ENCODE measurements at places on chromosomes 12 and 14.

DNA sequence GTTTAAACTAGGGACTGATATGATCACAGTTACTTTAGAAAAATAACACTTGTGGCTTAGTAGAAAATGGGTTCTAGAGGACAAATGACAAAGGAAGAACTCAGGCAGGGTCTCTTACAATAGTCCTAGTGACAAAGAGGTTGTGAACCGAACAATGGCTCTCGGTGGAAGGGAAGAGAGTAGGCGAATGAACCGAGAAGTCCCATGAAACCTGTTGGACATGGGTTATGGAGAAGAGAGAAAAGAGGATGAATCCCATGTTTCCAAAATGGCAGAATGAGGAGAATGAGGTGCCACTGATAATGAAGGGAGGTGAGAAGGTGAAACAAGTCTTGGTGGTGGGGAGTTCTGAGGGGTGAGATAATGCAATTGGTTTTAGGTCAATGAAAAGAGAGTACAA, 94.1 kb downstream of the PPM1H start:
- DNase-seq: no peak

- DNase-seq: no peak
Measured at GRCh38 chr12:93297536-93297935, 80.2 kb upstream of the NUDT4 start.

DNA sequence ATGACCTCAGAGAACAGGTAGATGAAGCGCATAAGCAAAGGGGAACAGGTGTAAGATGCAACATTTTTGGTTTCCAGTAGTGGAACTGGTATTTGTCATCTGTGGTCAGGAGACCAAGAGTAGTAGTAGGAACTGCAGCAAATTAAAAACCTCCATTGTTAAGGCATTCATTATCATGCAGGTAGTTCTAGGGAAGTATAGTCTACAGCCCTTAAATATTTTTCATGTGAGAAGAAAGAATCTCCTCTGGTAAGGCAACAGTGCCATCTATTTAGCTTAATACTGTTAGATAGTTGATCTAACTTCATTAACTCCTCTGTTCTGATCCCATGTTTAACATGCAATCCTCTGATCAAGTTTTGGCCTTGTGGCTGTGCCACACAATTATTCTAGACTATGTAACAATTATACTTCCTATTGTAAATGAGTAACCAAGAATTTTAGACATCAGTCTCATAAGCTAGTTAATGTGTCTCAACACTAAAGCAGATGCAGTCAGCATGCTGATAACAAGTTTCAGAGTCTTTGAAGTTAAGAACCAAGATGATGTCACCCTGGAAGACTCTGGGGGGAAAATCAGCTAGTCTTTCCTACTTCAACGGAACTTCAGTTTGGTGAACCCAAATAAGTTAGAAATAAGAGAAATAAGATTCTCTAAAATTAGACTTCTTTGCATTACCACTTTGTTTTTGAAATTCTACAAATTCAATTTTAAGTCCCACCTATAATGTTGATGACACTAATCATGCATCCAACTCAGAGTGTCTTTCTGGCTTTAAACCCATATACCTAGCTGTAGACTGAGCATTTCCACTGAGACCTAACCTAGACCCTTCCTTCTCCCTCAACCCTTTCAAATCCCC, 70.9 kb downstream of the STXBP6 start:
- no peak for DNase-seq

DNA sequence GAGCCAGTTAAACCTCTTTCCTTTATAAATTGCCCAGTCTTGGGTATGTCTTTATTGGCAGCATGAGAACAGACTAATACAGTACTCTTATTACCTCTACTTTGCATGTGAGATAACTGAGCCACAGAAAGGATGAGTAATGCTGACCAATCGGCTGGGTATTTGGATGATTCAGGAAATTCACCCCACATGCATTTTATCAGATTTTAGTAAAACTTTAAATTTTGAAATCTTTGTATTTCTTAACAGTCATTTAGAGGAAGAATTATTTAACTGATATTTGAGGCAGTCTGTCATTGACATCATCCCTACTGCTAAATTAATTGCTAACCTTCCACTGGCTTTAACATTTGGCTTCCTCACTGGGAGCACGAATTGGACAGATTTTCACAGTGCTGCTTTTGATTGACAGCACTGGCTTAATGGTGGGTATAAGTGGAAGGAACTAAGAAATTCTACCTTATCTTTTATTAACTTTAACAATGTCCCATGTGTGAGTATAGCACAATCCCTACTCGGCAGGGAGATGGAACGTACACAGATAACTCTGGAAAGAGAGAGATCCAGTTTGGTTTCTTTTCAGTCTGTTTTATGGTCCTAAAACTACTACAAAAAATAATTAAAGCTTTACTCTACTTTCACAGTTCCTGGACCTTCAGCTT, 261.0 kb downstream of the DACT1 start:
- peak; percentile 96 for DNase-seq

DNA sequence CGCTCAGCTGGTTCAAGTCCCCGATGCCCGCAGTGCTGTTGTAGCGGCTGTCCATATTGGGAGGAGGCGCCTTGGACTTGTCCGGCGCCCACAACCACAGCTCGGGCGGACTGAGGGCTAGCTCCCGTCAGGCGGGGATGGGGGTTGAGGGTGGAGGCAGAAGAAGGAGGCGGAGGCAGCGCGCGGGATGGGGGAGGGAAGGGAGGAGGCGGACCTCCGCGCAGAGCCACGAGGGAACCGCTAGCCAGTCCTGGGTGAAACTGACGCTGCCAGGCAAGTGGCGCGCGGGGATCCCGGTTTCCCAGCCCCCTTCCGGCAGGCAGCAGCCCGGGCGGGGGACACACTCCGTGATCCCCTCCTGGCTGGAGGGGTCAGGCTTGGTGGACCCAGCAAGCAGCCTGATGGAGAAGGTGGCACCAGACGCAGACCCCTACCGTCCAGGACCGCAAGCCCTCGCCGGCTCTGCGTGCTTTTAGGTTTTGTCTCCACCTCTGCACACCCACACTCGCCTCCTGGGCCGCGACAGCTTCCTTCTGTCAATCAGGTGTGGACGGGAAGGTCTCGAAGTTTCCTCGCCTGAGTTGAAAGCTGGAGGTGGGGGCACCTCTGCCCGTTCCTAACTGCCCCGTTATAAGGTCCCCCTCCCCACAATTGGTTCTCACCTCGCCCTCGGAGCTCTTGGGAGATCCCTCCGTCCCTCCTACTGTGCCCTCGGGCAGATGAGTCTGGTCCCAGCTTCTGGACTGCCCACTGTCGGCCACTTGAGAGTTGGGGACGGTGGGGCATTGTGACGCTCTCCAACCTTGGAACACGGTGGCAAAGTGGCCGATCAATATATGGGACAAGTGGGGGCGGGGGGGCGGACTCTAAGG, at the start of gene CPNE8:
CPNE8 (minus strand) TSS at position 112 of the 872 bp plus-strand sequence; CDS start at position 55, 57 bp downstream.
- peak; percentile 81 for DNase-seq

GRCh38 chr12:109927622-109928021, 27.5 kb downstream of the TCHP start:
- DNase-seq: peak; percentile 37

GRCh38 chr14:32938719-32939253, at the start of gene NPAS3:
NPAS3 (plus strand) TSS chr14:32938879.
- DNase-seq: peak; percentile 15

GRCh38 chr12:12481631-12482030, 81.0 kb downstream of the DUSP16 start:
- no peak for DNase-seq

- peak; percentile 16 for DNase-seq
Measured at GRCh38 chr12:101570047-101570446, 24.7 kb upstream of the MYBPC1 start.

GRCh38 chr12:126114441-126114840, 1049.2 kb downstream of the AACS start:
- DNase-seq: no peak

GRCh38 chr12:78146365-78146772, 315.7 kb downstream of the NAV3 start:
- peak; percentile 27 for DNase-seq

DNA sequence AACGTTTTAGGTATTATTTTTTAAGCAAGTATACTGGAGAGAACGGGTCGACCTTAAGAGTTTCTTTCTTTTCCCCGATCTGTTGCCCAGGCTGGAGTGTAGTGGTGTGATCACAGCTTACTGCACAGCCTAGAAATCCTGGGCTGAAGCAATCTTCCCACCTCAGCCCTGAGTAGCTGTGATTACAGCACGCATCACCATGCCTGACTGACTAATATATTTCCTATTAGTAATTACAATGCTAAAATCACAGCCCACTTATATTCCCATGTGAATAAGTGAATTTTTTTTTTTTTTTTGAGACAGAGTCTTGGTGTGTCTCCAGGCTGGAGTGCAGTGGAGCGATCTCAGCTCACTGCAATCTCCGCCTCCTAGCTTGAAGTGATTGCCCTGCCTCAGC, 50.4 kb downstream of the DICER1 start:
- no peak for DNase-seq

GRCh38 chr14:89621009-89621421, 204.0 kb upstream of the FOXN3 start:
- no peak for DNase-seq

- peak; percentile 22 for DNase-seq
Measured at GRCh38 chr12:49553512-49554088, 14.3 kb downstream of the MCRS1 start.

- DNase-seq: no peak
Measured at GRCh38 chr14:50541159-50541567, 8.8 kb upstream of the MAP4K5 start.

DNA sequence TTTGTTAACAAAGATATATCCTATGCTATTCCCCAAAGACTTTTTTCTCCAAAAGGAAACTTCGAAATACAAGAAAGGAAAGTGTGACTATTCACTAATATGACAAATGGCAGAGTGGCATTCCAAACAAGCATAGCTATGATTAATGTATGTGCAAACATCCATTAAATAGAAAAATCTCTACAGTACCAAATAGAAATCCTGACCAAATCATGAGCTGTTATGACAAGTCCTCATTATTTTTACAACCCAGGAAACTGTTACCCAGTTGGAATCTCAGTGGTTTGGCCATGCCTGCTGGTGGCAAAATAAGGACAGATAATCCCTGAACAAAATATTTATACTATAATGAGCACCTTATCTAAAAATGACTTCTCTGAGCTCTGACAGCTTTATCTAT, 202.1 kb downstream of the SEC23A start:
- DNase-seq: no peak

DNA sequence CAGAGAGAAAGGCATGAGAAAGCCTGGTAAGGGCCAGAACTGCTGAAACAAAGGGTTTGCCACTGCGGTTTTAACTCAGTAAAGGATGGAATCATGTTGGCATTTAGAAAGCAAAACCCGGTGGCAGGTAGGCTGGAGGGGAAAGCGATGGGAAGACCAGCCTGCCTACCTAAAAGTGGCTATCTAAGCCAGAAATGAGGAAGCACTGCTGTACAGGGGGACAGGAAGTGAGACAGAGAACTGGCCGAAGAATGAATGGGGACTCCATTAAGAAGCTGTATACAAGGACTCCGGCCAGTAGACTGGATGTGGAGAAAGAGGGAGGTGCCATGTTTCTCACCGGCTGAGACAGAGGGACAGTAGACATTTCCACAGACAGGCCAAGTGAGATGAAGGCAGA, 48.2 kb downstream of the PPM1H start:
- no peak for DNase-seq

DNA sequence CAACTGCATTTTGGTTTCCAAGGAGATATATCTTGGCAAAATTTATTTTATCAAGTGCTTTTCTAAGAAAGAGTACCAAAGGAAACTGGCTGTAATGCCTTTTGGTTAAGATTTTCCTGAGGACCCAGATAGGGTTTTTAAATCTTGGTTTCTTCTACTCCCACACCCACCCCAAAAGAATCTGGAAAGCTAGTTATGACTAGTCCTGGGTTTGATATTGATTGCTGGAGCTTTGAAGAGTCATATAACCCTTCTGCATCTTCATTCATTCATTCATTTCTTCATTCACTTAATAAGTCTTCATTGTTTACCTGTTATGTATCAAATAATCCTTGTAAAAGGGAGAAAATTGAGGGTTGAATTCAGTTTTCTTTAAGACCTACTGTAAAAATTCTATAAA, 425.2 kb downstream of the PCNX1 start:
- DNase-seq: no peak

DNA sequence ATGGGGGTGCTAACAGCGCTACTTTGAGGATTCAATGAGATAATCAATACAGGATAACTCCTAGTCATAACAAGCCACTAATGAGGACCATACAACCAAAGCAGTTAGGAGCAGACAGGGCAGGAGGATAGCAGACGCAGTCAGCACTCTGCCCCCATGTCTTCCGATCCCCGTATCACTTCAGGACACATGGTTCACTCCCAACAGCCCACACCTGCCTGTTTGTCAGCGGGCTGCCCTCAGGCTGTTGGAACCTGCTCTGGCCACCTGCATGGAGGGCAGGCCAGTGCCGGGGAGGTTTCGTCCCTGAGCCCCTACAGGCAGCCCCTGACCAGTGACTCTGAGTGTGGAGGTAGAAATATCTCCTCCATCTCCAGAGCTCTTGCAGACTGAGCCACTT, 37.1 kb upstream of the LTBP2 start:
- DNase-seq: no peak

GRCh38 chr14:99430491-99430890, 50.2 kb downstream of the SETD3 start:
- DNase-seq: no peak

DNA sequence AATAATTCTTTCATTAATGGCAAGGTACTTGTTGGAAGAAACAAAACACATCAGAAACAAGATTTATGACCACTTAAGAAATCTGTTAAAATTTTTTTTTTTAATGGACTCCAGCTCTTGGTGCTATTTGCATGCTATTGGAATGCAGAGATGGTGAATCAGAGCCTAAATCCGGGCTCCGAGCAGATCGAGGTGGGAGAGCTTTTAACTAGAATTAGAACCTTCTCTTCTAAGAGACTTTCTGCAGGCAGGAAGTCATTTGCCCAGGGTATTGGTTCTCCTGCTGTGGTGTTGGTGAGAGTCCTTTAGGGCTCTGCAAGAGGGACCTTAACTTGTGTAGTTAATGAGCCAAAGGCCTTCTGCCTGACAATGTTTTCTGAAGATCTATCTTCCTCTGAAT, 419.4 kb downstream of the SNAPC1 start:
- DNase-seq: no peak

- peak; percentile 15 for DNase-seq
Measured at GRCh38 chr12:54549774-54550451, 512 bp downstream of the PDE1B start.

DNA sequence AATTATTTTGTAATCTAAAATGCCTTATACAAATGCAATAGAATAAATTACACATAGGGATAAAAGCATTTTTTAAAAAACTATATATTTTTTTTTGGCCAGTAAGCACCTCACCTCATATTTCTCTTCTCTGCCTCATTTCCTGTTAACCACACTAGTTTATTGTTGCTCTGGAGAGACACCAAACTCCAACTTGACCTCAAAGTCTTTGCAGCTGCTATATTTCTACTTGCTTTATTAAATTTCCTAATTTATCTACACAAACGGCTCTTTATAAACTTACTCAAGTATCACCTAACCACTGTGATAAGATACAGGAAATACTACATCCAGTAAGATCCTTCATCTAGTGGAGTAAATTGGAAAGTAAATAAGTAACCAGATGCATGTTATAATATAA, 622.3 kb downstream of the C12orf50 start:
- no peak for DNase-seq

GRCh38 chr12:6180268-6181051, 19.7 kb upstream of the CD9 start:
- DNase-seq: peak; percentile 89
